ENCODE measurements at places on chromosomes 4 and X.

DNA sequence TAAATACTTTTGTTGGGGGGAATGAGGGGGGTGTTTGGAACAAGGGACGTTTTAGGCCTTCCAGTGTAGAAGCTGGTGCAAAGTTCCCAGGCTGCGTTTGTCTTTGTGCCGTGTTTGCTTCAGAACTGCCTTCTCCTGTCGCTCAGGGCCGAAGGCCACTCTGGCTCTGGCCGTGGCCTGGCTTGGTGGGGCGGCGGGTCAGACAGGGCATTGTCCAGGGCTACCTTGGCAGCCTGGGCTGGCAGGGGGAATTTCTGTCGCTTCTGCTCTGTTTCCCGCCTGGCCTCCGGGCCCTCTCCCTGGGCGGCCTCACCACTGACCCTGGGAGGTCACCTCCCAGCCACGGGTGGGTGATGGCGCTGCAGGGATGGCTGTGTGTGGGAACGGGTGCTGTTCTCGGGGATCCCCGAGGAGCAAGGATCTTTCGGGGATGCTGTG lies 140.0 kb downstream of the COL4A6 start:
- DNase-seq, result no peak

GRCh38 chr4:183182873-183183725 lies 84.0 kb downstream of the WWC2 start:
- DNase-seq, result no peak

DNA sequence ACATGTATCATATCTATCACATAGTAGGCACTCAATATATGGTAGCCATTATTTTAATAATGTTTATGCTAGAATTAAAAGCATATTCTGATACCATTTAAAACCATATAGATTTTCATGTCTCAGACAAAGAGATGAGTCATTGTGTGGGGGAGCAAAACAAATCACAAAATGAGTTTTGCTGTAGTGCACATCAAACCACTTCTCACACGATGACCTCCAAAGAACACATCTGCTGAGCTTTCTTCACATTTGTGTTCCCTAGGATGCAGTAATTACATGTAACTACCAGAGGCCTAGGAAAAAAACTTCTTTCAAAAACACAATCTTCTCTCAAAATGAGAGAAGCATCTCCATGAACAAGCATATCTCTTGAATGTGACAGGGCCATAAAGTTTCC lies 56.1 kb upstream of the BRS3 start:
- DNase-seq, result no peak

- no peak for DNase-seq
Measured at GRCh38 chr4:85514117-85514516, 39.2 kb downstream of the ARHGAP24 start.

DNA sequence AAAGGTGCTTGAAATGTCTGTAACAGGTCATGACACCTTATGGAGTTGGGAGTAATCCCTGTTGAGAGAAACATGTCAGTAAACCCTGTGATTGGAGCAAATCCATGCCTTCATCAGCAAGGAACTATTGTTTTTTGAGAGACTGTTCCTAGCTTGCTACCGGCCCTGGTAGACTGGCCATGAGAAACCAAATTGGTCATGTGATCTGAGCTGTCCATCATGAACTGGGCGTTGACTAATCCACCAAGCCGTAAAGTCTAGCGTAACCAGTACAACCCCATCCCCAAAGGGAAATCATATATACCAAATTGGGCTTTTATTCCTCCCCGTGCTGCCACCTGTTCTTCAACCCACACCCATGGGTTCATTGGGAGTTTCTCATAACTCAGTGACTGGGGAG lies 143.7 kb downstream of the PHF8 start:
- no peak for DNase-seq

- no peak for DNase-seq
Measured at GRCh38 chr4:94454405-94454804, 2.7 kb downstream of the PDLIM5 start.

GRCh38 chrX:120638619-120639018 lies 8.8 kb upstream of the C1GALT1C1 start:
- no peak for DNase-seq

- no peak for DNase-seq
Measured at GRCh38 chr4:47484168-47484567, 907 bp upstream of the ATP10D start.

All from cardiac septum (tissue), 1 donor.